DMS79 treated with DMSO at 0.1 percent for 48 hours (cell line): ENCODE measurements at places on chromosomes 16 and 17.

GRCh38 chr16:52408191-52408845 lies 138.6 kb downstream of the TOX3 start:
- DNase-seq = peak; percentile 55

- DNase-seq = no peak
Measured at GRCh38 chr17:57869617-57870282, 19.9 kb upstream of the MRPS23 start.

- peak; percentile 1 for DNase-seq
Measured at GRCh38 chr17:80146121-80147034, 550 bp downstream of the EIF4A3 start.

DNA sequence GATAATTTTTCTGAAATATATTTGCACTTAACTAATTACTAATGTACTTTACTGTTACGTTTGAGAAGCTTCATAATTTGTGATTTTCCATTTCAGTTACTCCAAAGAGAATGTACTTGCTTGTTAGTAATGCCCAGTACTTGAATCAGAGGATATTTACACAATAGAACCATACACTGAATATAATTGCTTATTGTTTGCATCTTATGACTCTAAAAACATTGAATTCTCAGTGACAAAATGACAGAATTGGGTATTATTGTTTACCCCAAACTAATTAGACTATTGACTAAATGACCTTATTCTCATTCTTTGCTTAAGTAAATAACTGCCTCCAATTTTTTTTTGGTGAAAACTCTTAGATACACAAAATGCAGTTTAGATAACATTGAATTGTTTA lies 8.9 kb downstream of the CCP110 start:
- DNase-seq = no peak

GRCh38 chr16:80303691-80304090 lies 237.1 kb upstream of the DYNLRB2 start:
- peak; percentile 47 for DNase-seq

GRCh38 chr17:82813299-82814051 lies 26.3 kb downstream of the ZNF750 start:
- DNase-seq = no peak

- DNase-seq = no peak
Measured at GRCh38 chr17:57305908-57306504, 49.7 kb downstream of the MSI2 start.

DNA sequence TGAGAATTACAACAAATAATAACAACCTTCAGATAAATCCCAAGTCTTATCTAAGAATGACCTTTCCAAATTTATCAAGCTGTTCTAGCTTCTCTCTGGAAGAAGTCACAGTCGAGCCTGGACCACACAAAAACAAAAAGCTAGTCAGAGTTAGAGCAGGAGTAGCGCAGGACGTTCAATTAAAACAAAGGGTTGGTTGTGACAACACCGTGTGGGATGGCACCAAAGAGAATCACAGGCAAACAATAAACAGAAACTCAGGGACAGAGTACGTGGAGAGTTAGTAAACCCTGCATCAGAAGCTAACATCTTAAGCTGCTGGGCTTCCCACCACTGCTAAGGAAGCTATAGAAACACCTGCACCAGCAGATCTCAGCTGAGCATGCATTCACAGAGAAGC lies 23.8 kb downstream of the ARHGAP17 start:
- DNase-seq = no peak

DNA sequence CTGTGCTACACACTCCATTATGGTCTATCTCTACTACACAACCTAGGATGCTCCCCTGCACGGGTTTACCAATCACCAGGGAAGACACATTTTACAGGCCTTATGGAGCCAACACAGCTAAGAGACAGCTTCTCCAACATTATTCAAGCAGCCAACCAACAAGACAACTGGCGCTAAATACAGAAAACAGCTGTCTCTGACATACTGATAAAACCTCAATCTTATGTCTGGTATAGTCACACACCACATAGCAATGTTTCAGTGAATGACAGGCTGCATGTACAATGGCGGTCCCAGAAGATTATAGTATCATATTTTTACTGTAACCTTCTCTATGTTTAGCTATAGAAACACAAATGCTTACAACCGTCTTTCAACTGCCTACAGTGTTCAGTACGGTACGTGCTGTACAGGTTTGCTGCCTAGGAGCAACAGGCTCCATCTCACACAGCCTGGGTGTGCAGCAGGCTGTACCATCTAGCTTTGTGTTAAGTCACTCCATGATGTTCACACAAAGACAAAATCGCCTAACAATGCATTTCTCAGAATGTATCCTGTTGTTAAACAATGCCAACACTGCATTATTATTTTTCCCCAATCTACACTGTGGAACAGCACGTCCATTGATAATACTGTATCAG lies 10.9 kb downstream of the USP22 start:
- DNase-seq = no peak

DNA sequence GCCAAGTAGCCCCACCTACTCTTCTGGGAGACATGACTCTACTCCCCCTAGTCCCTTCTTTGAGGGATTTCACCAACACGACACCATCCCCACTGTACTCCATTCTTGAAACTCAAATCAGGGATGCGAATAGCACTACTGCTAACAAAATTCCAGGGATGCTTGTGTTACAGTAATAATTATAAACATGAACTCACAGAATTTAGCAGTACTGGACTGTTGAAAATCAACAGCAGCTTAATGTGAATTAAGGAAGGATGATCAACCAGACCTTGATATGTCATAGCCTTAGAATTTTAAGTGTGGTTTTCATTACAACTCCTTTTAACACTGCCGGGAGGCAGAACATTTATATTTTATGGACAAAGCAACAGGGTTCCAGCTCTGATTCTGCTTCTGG lies 37.9 kb downstream of the AMFR start:
- no peak for DNase-seq

DNA sequence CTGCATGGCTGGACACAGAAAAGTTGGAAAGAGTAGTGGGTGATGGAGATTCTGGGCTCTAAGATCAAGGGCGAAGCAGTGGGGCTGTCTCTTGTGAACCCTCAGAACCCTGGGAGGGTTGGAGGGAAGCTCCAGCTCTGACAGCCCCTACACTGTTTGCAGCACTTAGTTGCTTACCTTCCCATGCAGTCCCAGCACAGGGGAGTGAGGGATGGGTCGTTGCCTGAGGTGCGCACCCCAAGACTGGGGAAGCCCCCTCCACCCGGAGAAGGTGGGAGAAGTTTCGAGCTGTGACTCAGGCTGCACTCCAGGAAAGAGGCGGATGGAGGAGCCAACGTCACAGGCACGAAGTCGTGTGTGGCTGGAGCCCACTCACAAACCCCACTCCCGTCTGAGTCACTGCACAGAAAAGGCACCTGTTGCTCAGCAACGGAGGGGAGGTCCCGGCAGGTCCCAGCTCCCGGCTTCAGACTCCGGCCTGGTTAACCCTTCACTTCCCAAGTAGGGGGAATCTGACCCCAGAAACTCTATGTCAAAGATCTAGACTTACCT lies 60.1 kb downstream of the AIPL1 start:
- DNase-seq = peak; percentile 48

DNA sequence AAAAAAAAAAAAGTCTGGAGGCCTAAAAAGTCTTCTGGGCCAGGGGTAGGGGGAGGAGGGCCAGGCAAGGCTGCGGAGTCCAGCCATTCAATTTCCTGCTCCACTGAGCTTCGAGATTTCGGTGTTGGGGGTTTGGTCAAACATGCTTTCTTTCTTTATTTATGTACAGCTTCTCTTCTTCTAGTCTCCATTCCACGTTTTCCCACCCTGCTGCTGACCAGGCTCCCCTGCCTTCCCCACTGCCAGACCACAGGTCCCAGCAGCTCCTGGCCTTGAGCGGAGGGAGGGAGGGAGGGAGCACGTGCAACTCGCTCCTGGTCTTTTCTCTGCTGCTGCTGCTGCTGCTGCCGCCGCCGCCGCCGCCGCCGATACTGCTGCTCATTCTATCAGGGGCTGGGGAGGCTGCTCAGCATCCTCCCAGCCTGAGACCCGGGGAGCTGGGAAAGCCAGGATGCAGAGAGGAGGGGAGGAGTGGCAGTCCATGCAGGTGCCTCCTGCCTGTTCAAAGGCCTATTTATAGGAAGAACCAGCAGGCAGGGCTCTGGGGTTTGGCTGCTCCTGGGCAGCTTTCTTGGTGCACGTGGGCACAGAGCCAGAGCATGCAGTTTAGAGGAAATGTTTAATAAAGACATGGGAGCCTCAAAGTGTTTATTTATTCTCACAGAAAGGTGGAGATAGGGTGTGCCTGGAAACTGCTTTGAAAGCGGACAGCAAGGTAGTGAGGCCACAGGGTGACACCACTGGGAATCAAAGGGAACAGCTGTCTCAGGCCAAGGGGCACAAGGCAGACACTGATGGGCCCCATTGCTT lies 23.4 kb upstream of the ZFHX3 start:
- DNase-seq = peak; percentile 52

DNA sequence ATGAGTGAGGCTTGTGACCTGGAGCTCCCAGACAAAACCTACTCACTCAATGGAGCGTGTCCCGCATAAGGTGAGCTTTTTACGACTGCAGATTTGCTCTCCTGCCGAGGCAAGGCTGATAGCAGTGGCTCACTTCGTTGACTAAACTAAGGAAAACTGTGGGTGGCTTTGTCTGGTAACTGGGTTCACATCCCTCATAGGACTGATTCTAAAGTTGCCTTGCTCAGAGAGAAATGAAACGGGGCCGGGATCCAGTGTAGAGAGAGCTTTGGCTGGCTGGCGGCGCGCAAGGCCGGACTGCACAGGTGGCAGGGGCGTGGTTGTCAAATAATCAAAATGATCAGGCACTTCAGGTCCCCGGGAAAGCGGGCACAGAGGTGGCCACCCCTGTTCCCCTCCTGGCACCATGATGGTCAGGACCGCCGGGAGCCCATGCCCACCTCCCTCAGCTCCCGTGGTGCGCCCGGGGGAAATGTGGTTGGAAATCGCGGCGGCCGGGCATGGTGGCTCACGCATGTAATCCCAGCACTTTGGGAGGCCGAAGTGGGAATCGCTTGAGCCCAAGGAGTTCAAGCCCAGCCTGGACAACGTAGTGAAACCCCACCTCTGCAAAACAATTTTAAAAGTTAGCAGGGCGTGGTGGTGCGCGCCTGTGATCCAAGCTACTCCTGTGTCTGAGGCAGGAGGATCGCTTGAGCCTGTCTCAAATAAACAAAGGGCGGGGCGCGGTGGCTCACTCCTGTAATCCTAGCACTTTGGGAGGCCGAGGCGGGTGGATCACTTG lies 26.6 kb upstream of the OR1F1 start:
- DNase-seq = no peak

- no peak for DNase-seq
Measured at GRCh38 chr17:40515491-40516041, 14.1 kb upstream of the TNS4 start.

GRCh38 chr16:16021988-16022682 lies 72.7 kb downstream of the ABCC1 start:
- DNase-seq = no peak

DNA sequence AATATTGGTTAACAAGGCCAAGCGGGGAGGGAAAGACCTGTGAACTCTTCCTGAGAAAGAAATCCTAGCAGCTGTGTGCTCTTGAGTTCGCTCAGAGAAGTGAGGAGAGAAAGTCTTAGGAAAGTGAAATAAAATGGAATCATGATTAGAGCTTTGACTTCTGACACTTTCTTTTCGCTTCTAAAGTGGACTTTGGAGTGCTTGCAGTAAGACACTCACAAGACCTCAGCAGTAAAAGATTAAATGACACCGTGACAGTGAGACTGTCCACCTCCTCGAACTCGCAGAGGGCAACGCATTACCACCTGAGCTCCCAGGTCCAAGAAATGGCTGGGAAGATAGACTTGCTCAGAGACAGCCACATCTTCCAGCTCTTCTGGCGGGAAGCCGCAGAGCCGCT lies 71.2 kb downstream of the RNF213 start:
- DNase-seq = no peak

GRCh38 chr16:31413381-31413780 lies 14.8 kb downstream of the COX6A2 start:
- no peak for DNase-seq

GRCh38 chr17:21160401-21160800 lies 33.6 kb downstream of the DHRS7B start:
- DNase-seq = no peak

- DNase-seq = no peak
Measured at GRCh38 chr16:56604966-56605365, 3.4 kb upstream of the MT2A start.

- DNase-seq = no peak
Measured at GRCh38 chr17:36951084-36951789, 2.5 kb downstream of the AATF start.

DNA sequence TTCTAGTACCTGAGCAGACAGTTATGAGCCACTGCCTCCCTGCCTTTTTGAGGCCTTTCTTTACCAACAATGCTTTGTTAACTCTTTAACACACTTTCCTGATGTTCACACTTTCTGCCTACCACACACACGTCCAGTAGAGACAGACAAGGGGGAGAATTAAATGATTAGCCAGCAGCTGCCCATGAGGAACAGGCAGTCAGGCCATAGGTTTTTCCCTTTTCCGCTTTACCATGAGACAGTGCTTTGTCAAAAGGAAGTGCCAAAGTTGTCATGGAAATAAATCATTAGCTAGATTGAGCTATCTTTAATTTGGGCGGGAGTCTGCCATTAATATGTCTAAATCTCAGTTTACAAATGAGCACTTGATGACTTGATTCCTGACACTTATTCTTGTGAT lies 102.1 kb downstream of the PITPNC1 start:
- no peak for DNase-seq

DNA sequence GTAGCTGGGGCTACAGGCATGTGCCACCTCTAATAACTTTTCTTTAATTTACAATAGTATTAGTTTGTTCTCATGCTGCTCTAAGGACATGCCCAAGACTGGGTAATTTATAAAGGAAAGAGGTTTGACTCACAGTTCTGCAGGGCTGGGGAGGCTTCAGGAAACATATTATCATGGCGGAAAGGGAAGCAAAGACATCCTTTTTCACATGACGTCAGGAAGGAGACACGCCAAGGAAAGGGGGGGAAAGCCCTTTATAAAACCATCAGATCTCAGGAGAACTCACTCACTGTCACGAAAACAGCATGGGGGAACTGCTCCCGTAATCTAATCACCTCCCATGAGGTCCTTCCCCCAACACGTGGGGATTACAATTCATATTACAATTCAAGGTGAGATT lies 18.3 kb downstream of the IL4R start:
- DNase-seq = no peak

DNA sequence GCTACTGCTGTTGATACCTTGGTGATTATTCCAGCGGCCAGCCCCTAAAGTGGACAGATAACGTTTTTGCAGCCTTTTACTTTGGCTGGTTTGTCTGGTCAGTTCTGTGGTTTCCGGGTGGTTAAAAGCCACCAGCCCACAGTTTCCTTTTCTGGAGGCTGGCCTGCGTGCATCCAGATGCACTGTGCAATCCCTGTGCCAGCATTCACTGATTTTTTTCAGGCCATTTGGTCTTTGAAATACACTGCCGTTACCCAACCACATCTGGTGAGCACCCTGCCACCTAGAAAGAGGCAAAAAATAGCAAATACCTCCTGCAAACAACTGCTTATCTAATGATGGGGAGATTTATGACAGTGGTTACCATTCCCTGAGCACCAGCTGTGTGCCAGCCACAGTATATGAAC lies 797 bp downstream of the NUDT7 start:
- DNase-seq = no peak

GRCh38 chr16:85683363-85683762 lies 5.4 kb downstream of the GINS2 start:
- DNase-seq = peak; percentile 9
